ENCODE measurements at places on chromosomes 12 and 14.

DNA sequence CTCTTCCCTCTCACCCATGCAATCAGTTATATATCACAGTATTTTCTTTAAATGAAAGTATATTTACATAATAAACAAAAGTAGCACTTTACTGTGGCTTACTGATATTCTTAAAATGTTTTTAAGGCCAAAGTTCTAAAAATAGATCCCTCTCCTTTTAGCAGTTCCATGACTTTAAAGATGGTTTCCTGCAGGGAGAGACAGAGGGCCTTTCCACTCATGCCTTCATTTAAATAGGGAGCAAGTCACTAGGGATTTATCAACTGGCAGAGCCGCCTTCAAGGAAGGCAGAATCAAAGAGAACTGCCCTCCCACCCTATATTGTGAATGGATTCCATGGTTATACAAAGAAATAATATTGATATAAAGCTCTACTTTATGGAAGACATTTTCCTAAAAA lies 55.5 kb downstream of the DUSP16 start:
- peak; percentile 16 for DNase-seq

- peak; percentile 6 for DNase-seq
Measured at GRCh38 chr14:46818147-46818546, 166.6 kb upstream of the RPL10L start.

GRCh38 chr12:10406725-10407124 lies 2.8 kb downstream of the KLRC4 start:
- DNase-seq = no peak

DNA sequence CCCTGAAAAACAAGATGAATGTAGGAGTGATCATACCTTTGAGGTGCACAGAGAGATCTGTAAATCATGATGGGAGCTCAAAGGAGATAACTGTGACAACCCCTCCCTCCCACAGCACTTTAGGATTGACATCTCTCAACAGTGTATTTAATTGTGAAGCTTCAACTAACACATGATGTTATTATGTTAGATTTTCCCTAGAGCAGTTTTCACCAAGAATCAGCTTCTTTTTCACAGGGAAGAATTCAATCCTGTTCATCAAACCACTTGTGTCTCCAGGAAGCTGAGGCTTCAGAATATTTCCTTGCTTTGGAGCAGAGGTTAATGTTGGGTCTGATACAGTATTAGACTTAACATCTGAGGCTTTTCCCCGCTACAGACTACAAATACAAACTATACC lies 11.8 kb downstream of the RPS6KA5 start:
- DNase-seq = no peak

GRCh38 chr12:103282124-103282523 lies 213.6 kb downstream of the C12orf42 start:
- DNase-seq = no peak

- no peak for DNase-seq
Measured at GRCh38 chr12:44076871-44077270, 241.0 kb downstream of the TMEM117 start.

GRCh38 chr14:45891417-45892080 lies 638.5 kb upstream of the MIS18BP1 start:
- DNase-seq = peak; percentile 40

DNA sequence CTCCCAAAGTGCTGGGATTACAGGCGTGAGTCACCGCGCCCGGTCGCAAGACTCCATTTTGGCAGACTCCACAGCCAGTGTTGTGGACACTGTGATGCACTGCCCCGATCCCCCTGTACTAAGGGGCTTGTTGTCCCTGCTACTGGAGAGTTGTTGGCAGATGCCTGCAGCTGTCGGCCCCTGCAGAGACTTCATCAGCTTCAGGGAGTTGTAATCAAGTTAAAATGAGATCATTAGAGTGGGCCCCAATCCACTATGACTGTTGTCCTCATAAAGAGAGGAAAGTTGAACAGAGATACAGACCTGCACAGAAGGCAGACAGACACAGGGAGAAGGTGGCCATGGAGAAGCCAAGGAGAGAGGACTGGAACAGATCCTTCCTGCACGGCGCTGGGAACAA lies 23.7 kb upstream of the TUBA1A start:
- DNase-seq = peak; percentile 40

DNA sequence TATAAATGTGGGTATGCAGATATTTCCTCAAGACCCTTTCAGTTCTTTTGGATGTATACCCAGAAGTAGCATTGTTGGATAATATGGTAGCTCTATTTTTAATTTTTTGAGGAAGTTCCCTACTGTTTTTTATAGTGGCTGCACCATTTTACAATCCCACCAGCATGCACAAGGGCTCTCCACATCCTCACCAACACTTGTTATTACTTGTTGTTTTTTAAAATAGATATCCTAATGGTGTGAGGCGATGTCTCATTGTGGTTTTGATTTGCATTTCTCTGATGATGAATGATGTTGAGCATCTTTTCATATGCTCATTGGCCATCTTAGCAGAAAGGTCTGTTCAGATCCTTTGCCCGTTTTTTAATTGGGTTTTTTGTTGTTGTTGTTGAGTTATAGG lies 47.1 kb downstream of the DIP2B start:
- no peak for DNase-seq

- DNase-seq = no peak
Measured at GRCh38 chr14:24361326-24361725, 6.7 kb upstream of the NFATC4 start.

- DNase-seq = no peak
Measured at GRCh38 chr12:19894050-19894449, 454.8 kb downstream of the AEBP2 start.

- DNase-seq = no peak
Measured at GRCh38 chr12:65623507-65623906, 200.8 kb upstream of the HMGA2 start.

DNA sequence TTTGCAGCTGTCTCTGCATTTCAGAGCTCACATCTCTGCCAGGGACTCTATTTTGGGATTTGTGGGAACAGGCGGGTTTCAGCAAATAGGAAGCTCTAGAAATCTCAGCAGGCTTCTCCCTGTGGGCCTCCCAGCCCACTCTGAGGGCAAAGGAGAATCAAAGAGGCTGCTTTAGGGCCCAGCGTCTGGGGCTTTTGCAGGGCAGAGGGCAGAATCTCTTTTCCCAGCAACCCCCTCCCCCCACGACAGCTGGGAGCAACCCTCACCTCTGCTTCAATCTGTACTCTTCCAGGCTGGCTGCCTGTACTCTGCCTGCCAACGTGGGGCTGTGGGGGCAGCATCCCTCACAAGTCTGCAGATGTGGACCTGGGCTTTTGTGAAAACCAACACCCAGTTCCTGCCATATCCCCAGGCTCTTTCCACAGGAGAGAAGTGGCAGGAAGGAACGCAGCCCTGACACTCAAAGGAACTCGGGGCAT lies 529.6 kb upstream of the TBX3 start:
- DNase-seq = peak; percentile 30

DNA sequence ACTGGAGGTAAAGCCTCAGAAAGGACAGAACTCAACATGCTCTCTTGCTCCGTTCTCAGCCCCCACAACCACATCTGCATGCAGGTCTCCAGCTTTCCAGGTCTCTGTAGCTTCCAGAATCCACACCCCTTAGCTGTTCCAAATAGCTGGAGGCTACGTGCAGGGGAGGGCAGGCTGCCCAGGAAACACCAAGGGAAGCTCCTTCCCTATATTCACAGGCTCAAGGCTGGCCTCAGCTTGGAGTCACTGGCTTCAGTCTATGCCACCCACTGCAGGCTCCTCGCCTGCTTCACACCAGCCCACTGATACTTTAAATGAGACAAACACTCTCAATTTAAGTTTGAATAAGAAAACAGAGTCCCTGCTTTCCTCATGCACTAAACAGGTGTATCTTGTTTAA lies 73.3 kb downstream of the ASCL4 start:
- DNase-seq = no peak

GRCh38 chr12:5276327-5276880 lies 155.5 kb upstream of the NTF3 start:
- DNase-seq = no peak

- no peak for DNase-seq
Measured at GRCh38 chr14:104941508-104942365, 17.1 kb downstream of the PLD4 start.

- DNase-seq = no peak
Measured at GRCh38 chr12:65529106-65529505, 250.6 kb downstream of the MSRB3 start.

DNA sequence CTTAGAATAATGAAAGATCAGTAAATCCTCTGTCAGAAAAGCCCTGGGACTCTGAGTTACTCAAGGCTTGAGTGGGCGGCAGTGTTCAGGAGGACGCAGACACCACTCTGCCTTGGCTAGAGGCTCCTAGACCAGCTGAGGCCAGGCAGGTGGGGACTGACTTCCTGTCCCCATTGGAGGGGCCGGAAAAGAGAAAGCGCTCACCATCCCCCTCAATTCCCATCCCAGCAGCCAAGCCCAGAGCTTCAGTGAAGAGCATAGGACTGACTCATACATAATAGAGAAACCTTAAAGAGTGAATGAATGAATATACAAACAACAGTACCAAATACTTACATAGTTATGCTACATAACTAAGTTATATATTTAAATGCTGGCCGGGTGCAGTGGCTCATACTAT lies 62.0 kb downstream of the PLEKHG7 start:
- DNase-seq = peak; percentile 20

GRCh38 chr14:67151082-67151666 lies 38.1 kb upstream of the GARIN2 start:
- no peak for DNase-seq

DNA sequence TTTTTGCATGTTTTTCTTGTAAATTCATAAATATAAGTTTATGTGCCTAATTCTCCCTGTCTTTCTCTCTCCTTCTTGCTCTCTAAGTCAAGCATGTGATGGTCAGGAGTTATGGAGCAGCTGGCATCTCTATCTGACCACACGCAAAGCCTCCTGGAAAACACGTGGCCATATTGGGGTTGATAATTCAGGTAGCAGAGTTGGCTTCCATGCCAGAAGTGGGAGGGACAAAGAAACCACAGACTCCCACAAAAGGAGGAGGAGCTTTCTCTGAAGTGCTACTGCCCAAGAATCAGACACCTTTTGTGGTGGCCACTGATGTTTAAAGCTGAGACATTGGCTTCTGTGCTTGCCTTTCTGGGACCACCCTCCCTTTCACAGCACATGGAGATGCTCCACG lies 517.6 kb upstream of the TMEM132C start:
- DNase-seq = no peak

DNA sequence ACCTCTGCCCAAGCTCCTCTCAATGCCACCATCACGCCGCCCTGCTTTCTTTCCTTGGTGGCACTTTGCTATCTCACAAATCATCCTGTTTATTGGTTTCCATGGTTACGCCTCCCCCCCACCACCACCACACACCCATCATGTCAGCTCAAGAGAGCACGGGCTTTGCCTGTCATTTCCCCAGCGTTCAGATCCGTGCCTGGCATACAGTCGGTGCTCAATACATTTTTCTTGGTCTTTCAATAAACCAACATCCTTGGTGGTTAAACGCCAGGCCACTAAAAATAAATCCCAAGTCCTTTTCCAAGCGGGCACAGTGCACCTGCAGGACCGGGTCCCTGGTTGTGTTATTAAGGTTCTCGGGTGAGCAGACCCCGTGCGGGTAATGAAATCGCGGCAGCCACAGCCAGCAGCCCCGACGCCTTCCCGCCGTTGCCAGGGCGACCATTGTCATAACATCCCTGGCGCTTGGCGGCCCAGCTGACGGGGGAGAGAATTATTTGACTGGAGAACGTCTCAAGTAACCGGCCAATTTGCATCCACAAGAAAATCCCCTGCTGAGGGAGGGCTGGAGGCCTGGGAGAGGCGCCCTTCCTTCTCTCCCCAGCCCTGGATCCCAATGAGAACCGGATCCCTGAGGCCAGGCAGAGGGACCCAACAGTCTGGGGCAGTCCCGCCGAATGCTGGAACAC lies 92.9 kb downstream of the KSR2 start:
- peak; percentile 95 for DNase-seq

GRCh38 chr12:84150201-84150600 lies 762.4 kb downstream of the SLC6A15 start:
- no peak for DNase-seq

DNA sequence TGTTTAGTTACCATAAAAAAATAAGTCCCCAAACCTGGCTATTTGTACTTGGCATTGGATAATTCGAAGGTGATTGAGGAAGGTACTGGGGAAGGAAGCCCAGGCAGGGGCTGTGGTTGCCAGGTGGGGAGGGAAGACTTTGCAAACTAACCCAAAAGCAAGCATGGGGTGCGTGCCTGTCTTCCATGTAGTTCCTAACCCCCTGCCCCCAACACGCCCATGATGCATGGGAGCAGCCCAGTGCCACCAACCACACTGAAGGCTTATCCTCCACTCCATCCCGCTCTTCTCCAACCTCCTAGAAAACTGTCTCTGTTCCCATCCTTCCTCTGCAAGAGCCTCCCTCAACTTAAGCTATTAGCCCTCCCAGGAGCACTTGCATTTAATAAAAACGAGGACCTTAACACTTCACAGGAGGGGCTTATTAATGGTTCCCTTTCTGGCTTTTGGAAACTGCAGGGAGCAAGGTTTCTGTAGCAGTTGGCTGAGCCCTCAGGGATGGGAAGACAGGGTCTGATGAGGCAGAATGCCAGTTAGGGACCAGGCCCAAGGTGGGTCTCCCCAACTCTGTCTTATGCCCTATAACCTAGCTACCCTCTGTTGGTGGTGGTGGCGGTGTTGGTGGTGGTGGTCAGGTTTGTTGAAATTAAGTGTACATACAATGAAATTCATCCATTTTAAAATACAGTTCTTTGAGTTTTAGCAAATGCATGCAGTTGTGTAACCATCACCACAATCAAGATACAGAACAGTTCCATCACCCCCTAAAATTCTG lies 96.0 kb downstream of the ZFP36L1 start:
- no peak for DNase-seq

DNA sequence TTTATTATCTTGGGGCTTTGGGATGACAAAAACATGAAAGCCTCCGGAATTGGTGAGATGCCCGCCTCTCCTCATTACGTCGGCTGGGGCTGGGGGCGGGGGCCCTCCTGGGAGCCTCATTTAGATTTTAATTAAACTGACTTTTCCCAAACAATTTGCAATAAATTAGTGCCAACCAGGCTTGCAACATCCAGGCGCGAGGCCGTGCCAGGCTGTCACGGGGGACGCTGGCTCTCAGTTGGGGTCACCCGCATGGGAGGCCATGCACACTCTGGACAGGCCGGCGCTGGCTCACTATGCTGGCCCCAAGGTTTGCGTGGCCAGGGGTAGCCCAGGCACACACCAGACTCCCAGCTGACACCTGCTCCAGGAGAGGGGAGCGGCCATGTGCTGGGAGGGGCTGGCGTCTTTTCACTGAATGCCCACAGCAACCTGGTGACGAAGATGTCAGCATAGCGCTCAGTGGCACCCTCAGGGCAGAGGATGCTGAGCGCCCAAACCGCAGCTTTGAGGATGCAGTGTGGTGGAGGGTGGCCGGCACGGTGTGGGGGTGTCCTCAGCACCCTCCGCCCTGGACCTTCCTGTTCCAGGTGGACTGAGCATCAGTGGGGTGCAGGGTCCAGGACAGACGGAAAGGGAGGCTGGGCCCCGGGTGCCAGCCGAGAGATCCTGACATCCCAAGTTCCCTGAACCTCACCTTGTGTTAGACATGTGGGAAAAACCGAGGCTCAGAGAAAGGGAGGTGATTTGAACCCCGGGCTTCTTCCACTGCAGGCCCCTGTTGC lies 190.8 kb upstream of the C14orf180 start:
- no peak for DNase-seq

- peak; percentile 91 for DNase-seq
Measured at GRCh38 chr12:116708826-116709756, 28.8 kb downstream of the SPRING1 start.

Data from retina (tissue), 1 donor.